Type B pancreatic cell (in vitro differentiated cells): ENCODE measurements at places on chromosomes 13 and 19. TPM values are rescaled to one million over a fixed set of nuclear protein-coding genes. Genes with fewer than 3 reads are reported as not detected.
A peak's percentile ranks its signal among the peaks of the same experiment; 100 is the strongest.

DNA sequence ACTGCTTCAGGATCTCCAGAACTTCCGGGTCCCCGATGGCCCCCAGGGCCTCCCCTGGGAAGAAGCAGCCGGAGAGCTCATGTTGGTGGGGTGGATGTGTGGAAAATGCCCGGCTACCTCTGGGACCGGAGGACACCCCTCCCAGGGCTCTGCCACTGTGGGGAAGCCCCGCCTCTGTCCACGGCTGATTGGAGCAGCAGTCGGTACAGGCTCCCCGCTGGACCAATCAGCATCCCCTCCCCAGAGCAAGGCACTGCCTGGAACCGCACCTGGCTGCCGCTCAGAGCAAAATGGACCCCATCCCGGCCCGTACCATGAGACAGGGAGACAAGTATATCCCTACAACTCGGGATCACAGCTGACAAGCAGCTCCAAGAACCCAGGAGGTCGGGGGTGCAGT is 6.4 kb downstream of the DOHH start:
- no peak overlapping the region for H3K4me3 ChIP-seq
- no peak for DNase-seq
- peaks cover 13% of the 10 kb centered on the region for H3K36me3 ChIP-seq
- no peak overlapping the region for H3K27ac ChIP-seq

GRCh38 chr13:69545551-69545950 is 562.1 kb upstream of the ATXN8OS start:
- H3K36me3 ChIP-seq: no peaks in the 10 kb centered on the region
- H3K4me3 ChIP-seq: no peak overlapping the region
- no peak overlapping the region for H3K27ac ChIP-seq
- H3K4me1 ChIP-seq: no peaks in the 10 kb centered on the region
- DNase-seq: no peak

DNA sequence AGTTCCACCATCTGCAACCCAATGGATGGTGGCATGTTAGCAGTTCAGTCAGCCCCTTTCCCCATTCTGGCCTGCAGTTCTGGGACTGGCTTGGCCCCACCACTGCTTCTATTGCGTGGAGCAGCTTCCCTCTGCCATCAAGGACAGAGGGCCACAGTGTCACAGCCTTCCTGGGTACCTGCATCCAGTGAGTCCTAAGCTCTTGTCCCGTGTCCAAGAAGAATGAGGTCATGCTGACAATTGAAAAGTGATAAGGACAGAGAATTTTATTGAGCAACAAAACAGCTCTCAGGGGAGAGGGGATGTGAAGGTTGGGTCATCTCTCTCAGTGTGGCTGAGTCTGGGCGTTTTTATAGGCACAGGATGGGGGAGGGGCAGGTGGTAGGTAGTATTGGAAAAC is 33.5 kb upstream of the SIN3B start:
- no peaks in the 10 kb centered on the region for H3K36me3 ChIP-seq
- no peaks in the 10 kb centered on the region for H3K4me1 ChIP-seq
- no peak overlapping the region for H3K27ac ChIP-seq
- no peak overlapping the region for H3K4me3 ChIP-seq
- H3K27me3 ChIP-seq: no peaks in the 10 kb centered on the region

DNA sequence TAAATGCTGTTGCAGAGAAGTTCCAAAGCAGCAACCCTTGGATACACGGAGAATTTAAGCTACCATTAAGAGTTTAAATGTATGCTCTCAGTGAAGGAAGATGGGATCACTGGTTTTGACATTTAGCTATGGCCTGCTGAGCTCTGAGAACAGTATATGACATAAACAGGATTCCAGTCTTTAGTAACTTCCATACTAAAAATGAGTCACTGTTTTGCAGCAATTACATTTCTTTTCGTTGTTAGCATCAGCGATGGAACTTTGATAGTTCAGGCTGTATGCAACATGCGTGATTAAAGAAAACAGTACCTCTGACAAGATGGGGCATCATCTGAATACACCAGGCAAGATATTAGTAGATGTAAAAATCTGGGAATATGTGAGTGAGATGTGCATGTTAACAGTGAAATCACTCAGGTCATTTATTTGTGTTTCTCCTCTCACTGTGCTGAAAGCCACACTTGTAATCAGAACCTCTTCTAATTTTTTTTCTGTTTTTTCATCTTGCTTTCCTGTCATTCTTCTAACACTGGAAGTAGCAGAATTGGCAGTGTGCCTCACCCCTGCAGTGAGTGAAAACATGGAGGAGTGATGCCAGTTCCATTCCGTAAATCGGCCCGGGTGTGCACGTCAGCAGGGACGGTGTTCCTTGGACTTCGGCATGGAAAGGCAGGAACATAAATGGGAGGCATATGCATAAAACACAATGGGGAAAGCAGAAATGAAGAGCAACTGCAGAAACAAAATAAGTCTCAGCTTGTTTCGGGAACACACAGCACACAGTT is 361.5 kb downstream of the OXGR1 start:
- no peak for DNase-seq
- H3K4me3 ChIP-seq: no peak overlapping the region
- no peaks in the 10 kb centered on the region for H3K36me3 ChIP-seq

DNA sequence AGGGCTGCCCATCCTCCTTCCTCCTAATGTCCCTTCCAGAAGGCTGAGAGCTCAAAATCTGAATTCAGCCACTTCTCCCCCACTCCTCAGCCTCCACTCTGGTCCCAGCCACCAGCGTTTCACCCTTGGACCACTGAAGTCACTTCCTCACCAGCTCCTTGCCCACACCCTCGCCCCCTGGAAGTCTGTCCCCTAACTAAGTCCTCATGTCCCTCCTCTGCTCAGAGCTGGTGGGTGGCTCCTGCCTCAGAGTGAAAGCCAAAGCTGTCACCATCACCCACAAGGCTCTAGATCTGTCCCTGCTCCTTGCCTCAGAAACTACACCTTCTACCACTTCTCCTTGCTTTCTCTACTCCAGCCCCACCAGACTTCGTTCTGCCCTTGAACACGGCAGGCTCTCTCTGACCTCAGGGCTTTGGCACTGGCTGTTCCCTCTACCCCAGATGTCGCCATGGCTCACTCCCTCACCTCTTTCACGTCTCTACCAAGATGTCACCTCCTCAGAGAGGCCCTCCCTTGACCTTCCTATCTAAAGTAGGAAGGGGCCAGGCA is 1.7 kb downstream of the ERCC1 start:
- no peak overlapping the region for H3K27ac ChIP-seq
- no peaks in the 10 kb centered on the region for H3K36me3 ChIP-seq
- peak overlapping the region; percentile 38 for H3K4me3 ChIP-seq
- H3K27me3 ChIP-seq: no peaks in the 10 kb centered on the region
- no peak for DNase-seq

DNA sequence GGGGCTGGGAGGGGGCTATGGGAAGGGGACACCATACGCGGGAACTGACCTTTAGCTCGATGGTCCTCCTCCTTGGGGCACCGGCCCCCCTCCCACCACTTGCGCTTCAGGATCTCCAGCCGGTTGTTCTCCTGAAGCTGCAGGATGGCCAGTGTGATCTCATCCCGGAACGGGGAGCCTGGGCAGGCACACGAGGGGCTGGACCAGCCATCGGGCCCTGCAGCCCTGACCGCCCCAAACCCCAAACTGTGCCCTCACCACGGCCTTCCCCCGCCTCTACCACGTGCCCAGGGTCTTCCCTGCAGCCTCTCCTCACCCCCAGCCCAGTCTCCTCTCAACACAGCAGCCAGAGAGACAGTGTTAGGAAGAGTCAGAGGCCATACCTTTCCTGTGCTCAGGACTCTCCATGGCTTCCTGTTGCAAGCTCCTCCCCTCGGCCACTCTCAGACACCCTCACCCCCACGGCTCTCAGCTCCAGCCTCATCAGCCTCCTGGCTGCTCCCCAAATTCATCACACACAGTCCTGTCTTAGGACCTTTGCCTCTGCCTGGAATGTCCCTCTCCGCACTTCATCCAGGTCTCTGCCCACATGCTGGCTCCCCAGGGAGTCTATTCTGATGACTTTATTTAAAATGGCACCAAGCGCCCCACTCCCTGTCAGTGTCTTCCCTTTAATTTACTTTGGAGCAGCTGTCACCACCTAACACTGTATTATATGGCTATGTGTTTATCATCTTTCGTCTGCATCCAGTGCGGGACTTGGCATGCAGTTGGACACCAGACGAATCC is 9.7 kb upstream of the ATP1A3 start:
- no peak overlapping the region for H3K27ac ChIP-seq
- H3K27me3 ChIP-seq: peaks cover 65% of the 10 kb centered on the region

- peaks cover 7% of the 10 kb centered on the region for H3K36me3 ChIP-seq
- H3K4me3 ChIP-seq: no peak overlapping the region
- H3K27ac ChIP-seq: no peak overlapping the region
- peaks cover 8% of the 10 kb centered on the region for H3K4me1 ChIP-seq
- no peaks in the 10 kb centered on the region for H3K27me3 ChIP-seq
- no peak for DNase-seq
These were observed 55.2 kb downstream of the ATP7B start for GRCh38 chr13:51955816-51956603.

DNA sequence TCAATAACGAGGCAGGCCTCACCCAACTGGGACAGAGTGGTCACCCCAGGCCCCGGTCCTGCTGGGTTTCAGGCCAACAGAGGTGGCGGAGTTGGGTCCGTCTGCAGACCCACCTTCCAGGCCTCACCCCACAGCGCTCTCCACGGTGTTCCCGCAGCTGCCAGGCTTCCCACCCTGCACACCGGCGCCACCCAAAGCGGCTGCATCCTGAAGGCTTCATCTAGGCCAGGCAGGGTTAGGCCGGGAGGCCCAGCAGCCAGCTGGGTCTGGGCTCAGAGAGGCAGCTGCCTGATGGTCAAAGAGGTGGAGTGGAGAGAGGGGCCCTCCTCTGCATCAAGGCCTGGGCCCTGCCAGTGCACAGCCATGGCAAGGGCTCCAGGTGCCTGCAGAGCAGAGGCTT is 44.1 kb downstream of the EPSTI1 start:
- peaks cover 7% of the 10 kb centered on the region for H3K36me3 ChIP-seq
- H3K4me3 ChIP-seq: no peak overlapping the region
- DNase-seq: no peak
- H3K27ac ChIP-seq: no peak overlapping the region
- H3K4me1 ChIP-seq: no peaks in the 10 kb centered on the region

GRCh38 chr19:15439078-15439799 is 10.5 kb downstream of the WIZ start:
- no peak overlapping the region for H3K27ac ChIP-seq
- H3K27me3 ChIP-seq: no peaks in the 10 kb centered on the region
- no peaks in the 10 kb centered on the region for H3K4me1 ChIP-seq
- H3K4me3 ChIP-seq: no peak overlapping the region
- DNase-seq: no peak

The ANGPTL4 gene
- total RNA-seq: 4.2 and 4.7 TPM in 2 replicates
